Stimulated activated CD8-positive, alpha-beta memory T cell treated with anti-CD3 and anti-CD28 coated beads, Interleukin-4, amount 100 ng/mL, for 24 hours (primary cell): ENCODE measurements at places on chromosomes 1 and 21.

GRCh38 chr1:33410091-33410701 is 20.7 kb downstream of the PHC2 start:
- DNase-seq: no peak

DNA sequence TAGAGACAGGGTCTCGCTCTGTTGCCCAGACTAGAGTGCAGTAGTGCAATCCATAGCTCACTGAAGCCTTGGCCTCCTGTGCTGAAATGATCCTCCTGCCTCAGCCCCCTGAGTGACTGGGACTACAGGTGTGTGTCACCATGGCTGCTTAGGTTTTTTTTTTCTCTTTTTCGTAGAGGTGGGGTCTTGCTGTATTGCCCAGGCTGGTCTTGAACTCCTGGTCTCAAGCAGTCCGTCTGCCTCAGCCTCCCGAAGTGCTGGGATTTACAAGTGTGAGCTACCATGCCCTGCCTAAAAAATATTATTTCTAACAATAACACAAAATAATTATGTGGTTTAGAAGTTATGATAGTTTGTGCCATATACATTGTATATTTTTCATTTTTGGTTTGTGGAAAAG is 9.9 kb downstream of the CAMTA1 start:
- DNase-seq: no peak

GRCh38 chr1:240109920-240110636 is 18.4 kb downstream of the FMN2 start:
- no peak for DNase-seq

- no peak for DNase-seq
These were observed 126.2 kb downstream of the FGGY start for GRCh38 chr1:59422921-59423575.

DNA sequence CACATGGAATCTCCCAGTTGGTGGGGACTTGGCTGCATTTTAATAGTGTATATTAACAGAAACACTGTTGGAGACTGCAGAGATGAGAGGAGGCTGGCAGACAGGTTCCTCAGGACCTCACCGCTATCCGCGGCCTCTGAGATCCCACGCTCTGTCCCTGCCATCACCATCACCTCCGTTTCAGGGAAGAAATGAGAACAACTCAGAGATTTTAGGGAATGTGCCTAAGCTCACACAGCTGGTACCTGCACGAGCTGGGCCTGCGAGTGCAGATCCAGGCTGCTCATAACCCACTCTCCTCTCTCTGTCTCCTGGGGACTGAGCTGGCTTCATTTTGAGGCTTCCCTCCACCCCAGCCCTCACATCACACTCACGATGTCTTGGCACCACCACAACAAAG is 62.0 kb downstream of the UMODL1 start:
- no peak for DNase-seq

- no peak for DNase-seq
These were observed 40.1 kb upstream of the GPR52 start for GRCh38 chr1:174407665-174408064.

DNA sequence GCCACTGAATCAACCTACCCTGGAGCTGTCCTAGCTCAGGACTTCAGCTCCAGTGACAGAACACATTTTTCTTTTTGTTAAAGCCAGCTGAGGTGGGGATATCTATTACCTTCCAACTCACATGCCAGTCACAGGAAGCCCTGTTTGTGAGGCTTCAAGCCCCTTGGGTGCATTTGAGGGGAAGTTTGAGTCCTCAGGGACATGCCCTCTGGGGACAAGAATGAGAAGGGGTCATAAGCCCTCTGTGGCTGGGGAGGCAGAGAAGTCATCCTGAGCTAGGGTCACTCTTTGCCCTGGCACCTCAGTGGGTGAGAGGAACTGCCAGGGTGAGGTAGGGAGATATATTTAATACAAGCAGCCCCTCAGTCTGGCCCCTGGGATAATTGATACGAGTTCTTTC is 33.5 kb upstream of the CLDN14 start:
- no peak for DNase-seq

DNA sequence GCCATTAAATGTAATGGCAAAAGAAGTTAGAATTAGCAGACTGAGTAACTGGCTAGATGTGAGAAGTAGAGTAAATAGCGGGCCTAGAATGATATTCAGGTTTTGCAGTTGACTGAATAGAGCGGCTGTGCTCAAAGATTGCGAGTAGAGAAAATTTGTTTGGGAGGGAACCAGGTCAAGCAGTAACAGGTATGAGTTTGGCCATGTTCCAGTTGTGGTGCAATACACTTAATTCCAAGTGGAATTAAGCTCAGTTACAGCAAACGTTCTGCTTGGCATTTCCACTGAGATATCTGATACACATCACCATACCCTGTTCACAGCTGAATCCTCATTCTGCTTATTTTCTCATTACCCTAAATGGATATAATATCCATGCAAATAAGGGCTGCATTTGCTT is 1382.9 kb downstream of the MRPL39 start:
- no peak for DNase-seq

- DNase-seq: no peak
These were observed 7.6 kb downstream of the SOD1 start for GRCh38 chr21:31667132-31667531.
